ENCODE measurements at places on chromosomes 2 and 18.
A peak's percentile ranks its signal among the peaks of the same experiment; 100 is the strongest.

- no peak overlapping the region for H3K27ac ChIP-seq
- H3K4me1 ChIP-seq: peaks cover 9% of the 10 kb centered on the region
- no peak overlapping the region for H3K4me3 ChIP-seq
These were observed 18.7 kb upstream of the SMAD2 start for GRCh38 chr18:47949202-47949601.

DNA sequence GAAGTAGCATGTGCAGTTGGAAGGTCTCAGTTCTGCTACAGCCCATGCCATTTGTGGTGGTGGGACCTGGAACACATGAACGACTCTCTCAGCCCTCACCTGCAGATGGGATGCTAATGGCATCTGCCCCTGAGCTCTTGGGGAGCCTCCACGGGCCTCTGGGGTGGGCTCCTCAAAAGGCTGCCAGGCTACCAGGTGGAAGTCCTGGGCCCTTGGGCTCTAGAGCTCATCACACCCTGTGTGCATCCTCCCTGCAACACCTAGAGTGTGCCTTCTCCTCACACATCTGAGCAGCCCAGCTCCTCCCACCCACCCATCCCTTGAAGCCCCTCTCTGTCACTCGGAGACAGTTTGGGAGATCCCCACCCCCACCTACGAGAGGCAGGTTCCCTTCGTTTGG lies 231.8 kb upstream of the MYT1L start:
- H3K36me3 ChIP-seq: no peaks in the 10 kb centered on the region
- DNase-seq: no peak
- H3K4me1 ChIP-seq: no peaks in the 10 kb centered on the region
- no peak overlapping the region for H3K27ac ChIP-seq
- no peaks in the 10 kb centered on the region for H3K27me3 ChIP-seq

DNA sequence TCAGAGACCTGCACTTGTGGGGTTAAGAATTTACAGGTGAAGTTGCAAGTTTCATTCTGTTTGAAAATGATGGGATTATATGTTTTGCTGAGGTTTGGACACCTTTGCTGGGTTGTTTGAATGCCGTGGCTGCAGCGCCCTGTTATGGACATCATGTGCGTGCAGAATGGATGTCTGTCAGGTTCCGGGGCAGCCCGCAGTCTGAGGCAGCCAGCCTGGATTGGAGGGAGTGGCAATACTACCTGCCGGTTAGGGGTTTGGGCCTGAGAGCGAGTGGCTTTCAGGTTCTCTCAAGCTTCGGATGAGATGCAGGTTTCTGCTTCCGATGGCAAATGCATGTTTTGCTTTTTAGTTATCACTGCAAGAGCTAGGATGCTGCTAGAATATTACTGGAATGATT lies 1.1 kb downstream of the CASP8 start:
- peaks cover 5% of the 10 kb centered on the region for H3K4me1 ChIP-seq
- H3K36me3 ChIP-seq: peaks cover 2% of the 10 kb centered on the region
- H3K4me3 ChIP-seq: peak overlapping the region; percentile 7
- no peak for DNase-seq

GRCh38 chr18:13450289-13451212 lies 232.0 kb downstream of the LDLRAD4 start:
- H3K36me3 ChIP-seq: no peaks in the 10 kb centered on the region
- DNase-seq: no peak
- peaks cover 32% of the 10 kb centered on the region for H3K4me1 ChIP-seq
- H3K4me3 ChIP-seq: no peak overlapping the region
- H3K27ac ChIP-seq: peak overlapping the region; percentile 37

DNA sequence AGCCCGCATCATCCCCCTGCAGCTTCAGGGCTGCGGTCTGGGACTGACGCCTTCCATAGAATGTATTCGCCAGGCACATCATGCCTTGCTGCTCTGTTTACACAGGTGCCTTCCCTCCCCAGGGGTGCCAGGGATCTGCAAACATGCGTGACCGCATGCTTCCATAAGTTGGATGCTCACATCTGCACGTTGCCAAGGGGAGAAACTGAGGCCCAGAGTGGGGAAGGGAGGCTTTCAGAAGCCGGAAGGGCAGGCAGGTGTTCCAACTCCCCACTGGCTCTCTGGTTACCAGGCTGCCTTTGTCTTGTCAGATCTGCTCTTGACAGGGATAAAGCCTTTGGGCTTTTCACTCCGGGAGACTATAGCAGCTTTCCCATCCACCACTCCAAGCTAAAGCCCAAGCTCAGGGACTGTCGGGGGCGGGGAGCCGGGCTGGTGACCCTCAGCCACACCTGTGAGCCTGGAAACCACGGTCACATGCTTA lies 125.8 kb upstream of the TNP1 start:
- H3K36me3 ChIP-seq: no peaks in the 10 kb centered on the region
- no peak overlapping the region for H3K4me3 ChIP-seq
- no peaks in the 10 kb centered on the region for H3K27me3 ChIP-seq
- no peak for DNase-seq
- H3K4me1 ChIP-seq: no peaks in the 10 kb centered on the region

- no peaks in the 10 kb centered on the region for H3K36me3 ChIP-seq
- H3K4me3 ChIP-seq: no peak overlapping the region
- no peak overlapping the region for H3K27ac ChIP-seq
- H3K4me1 ChIP-seq: no peaks in the 10 kb centered on the region
These were observed 200.9 kb downstream of the PIEZO2 start for GRCh38 chr18:10948421-10948820.

GRCh38 chr2:177024765-177025164 lies 187.8 kb upstream of the HNRNPA3 start:
- no peak for DNase-seq
- H3K4me3 ChIP-seq: no peak overlapping the region
- H3K4me1 ChIP-seq: no peaks in the 10 kb centered on the region

GRCh38 chr2:20027705-20028434 lies 15.4 kb upstream of the MATN3 start:
- peak overlapping the region; percentile 12 for H3K27ac ChIP-seq
- H3K4me1 ChIP-seq: no peaks in the 10 kb centered on the region
- no peak for DNase-seq
- H3K36me3 ChIP-seq: peaks cover 60% of the 10 kb centered on the region
- H3K27me3 ChIP-seq: no peaks in the 10 kb centered on the region

DNA sequence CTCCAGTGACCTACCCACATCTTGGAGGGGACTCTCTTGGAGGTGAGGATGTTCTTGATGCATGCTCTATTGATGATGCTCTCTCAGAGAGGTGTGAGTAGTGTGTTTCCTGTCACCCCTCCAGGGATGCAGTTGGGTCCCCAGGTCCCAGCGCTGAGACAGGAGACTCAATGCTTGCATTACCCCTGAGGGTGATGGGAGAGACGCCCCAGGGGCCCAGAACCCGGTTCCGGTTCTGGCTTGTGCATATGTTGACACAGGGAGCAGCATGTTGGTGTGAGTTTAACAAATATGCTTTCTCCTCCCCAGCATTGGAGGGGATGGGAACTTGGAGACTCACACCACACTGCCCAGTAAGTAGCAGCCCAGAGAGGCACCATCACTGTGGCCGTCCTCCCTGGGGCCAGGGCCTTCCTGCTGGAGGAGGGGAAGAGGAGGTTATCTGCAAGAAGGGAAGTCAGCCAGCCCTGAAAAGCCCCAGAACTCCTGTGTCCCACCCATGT lies 124.5 kb downstream of the PLB1 start:
- no peak for DNase-seq
- H3K27ac ChIP-seq: peak overlapping the region; percentile 78
- H3K4me3 ChIP-seq: no peak overlapping the region
- H3K27me3 ChIP-seq: no peaks in the 10 kb centered on the region
- peaks cover 36% of the 10 kb centered on the region for H3K4me1 ChIP-seq
- peaks cover 8% of the 10 kb centered on the region for H3K36me3 ChIP-seq

DNA sequence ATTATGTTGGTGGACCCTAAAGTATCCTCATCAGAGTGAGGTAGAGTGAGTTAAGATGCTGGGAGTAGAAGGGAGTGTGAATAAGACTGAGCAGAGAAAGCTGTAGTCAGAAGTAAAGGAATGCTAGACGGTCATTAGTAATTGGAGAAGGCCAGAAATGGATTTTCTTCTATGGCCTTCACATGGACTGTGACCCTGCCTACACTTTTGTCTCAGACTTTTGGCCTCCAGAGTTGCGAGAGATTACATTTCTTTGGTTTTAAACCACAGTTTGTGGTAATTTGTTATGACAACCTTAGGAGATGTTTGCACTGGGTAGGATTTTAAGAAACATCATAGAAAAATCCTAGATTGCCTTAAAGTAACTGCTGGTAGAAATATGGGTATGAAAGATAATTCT lies 1267.7 kb upstream of the TMEFF2 start:
- H3K4me3 ChIP-seq: no peak overlapping the region
- no peak overlapping the region for H3K27ac ChIP-seq
- H3K36me3 ChIP-seq: no peaks in the 10 kb centered on the region
- DNase-seq: no peak

GRCh38 chr2:241037498-241037897 lies 39.1 kb downstream of the SNED1 start:
- H3K36me3 ChIP-seq: peaks cover 24% of the 10 kb centered on the region
- no peak for DNase-seq
- peaks cover 9% of the 10 kb centered on the region for H3K4me1 ChIP-seq
- no peak overlapping the region for H3K4me3 ChIP-seq
- H3K27ac ChIP-seq: no peak overlapping the region

DNA sequence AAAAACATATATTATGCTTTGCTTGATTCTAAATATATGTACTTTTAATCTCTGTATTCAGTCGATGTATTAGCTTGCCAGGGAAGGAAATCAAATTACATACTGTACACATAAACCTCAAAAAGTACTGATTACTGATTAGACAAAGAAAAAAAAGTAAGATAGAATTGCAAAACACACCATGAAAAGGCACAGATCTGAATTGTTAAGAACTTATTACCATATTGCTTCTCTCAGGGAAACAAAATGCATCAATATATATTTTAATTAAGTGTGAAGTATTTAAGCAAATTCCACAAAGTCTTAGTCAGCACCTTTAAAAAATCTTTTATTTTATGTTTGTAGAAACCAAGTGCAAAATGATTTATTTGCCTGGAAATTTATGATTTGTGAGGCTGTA lies 309.3 kb downstream of the RNF144A start:
- no peak for DNase-seq
- H3K4me1 ChIP-seq: no peaks in the 10 kb centered on the region
- H3K4me3 ChIP-seq: no peak overlapping the region
- H3K36me3 ChIP-seq: no peaks in the 10 kb centered on the region

DNA sequence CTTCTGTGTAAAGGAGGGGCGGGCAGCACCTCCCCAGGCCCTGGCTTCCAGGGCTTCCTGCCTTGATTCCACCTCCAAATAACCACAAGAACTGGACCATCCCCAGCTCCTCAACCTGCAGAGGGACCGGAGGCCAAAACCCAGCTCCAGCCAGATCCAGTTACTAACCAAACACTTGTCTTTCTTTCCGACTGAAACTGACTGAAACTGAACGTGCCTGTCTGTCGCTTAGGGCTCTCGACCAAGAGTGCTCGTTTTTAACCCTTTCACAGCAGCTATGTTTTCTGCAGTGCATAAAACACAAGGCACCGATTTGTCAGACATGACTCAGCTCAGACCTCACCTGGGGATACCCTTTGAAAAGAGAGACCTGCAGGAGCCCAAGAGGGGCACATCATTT lies 249.9 kb upstream of the SIX2 start:
- no peaks in the 10 kb centered on the region for H3K27me3 ChIP-seq
- no peak for DNase-seq
- no peak overlapping the region for H3K4me3 ChIP-seq
- H3K27ac ChIP-seq: no peak overlapping the region
- H3K4me1 ChIP-seq: peaks cover 14% of the 10 kb centered on the region

- no peak overlapping the region for H3K4me3 ChIP-seq
- no peaks in the 10 kb centered on the region for H3K27me3 ChIP-seq
- H3K4me1 ChIP-seq: no peaks in the 10 kb centered on the region
- DNase-seq: no peak
- H3K36me3 ChIP-seq: no peaks in the 10 kb centered on the region
These were observed 401.6 kb downstream of the PARD3B start for GRCh38 chr2:204946892-204947291.

GRCh38 chr18:79513381-79514081 lies 117.8 kb downstream of the NFATC1 start:
- peak; percentile 16 for DNase-seq
- H3K27me3 ChIP-seq: no peaks in the 10 kb centered on the region
- H3K36me3 ChIP-seq: no peaks in the 10 kb centered on the region
- no peak overlapping the region for H3K27ac ChIP-seq
- no peak overlapping the region for H3K4me3 ChIP-seq

All from heart right ventricle (tissue), 16 donors.